ENCODE measurements at places on chromosomes 6 and 20. TPM values are rescaled to one million over a fixed set of nuclear protein-coding genes. Genes with fewer than 3 reads are reported as not detected.

- DNase-seq = peak; percentile 58
These were observed 8.3 kb upstream of the MMP9 start for GRCh38 chr20:46000262-46000996.

GRCh38 chr20:17694767-17695166 is 5.0 kb upstream of the BANF2 start:
- DNase-seq = peak; percentile 9

DNA sequence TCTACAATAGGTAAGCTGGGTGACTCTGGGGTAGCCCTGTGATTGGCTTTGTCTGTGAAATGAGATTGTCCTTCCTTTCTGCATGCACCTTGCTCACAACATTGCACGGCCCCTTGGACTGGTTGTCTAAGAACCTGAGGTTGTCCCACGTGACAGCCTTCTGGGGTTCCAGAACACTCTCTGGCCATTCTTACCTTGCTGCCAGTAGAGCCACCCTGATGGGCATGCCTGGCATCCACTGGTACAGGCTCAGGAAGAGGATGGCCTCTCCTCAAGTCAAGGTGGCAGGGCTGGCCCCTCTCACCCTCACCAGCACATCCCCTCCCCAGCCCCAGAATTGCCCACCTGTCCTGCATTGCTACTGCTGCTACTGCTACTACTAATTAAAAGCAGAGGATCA is 335.0 kb downstream of the PACRG start:
- no peak for DNase-seq

OR2B6 gene
- total RNA-seq = not detected

TRAPPC3L gene
- not detected for total RNA-seq

- no peak for DNase-seq
These were observed 47.9 kb downstream of the FOXO3 start for GRCh38 chr6:108608453-108609275.

- no peak for DNase-seq
These were observed 341.5 kb downstream of the TFAP2A start for GRCh38 chr6:10073341-10073740.

- no peak for DNase-seq
These were observed 151.7 kb downstream of the FRK start for GRCh38 chr6:115908906-115909559.

SMPDL3A gene
- 9.5 TPM for total RNA-seq

- no peak for DNase-seq
These were observed 374.1 kb upstream of the MANEA start for GRCh38 chr6:95203153-95203754.

DNA sequence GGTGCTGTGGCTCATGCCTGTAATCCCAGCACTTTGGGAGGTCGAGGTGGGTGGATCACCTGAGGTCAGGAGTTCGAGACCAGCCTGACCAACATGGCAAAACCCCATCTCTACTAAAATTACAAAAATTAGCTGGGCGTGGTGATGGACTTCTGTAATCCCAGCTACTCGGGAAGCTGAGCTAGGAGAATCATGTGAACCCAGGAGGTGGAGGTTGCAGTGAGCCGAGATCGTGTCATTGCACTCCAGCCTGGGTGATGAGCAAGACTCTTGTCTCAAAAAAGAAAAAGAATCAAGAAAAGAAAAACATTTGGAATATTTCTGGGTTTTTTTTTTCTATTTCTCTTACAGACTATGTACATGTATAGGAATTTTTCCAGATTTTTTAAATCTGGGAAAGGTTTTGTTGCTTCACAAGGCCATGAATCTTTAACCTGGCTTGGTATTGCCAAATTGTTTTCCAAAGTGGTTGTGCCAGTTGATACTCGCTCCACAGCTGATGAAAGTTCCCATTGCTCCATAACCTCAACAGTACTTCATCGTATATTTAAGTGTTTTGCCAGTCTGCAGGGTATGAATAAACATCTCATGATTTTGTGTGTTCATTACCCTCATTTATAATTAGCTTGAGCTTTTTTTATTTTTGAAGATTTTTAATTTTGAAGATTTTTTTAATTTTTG is 33.5 kb downstream of the RNF217 start:
- no peak for DNase-seq

- DNase-seq = no peak
These were observed 169.5 kb upstream of the CENPW start for GRCh38 chr6:126170433-126170832.

DNA sequence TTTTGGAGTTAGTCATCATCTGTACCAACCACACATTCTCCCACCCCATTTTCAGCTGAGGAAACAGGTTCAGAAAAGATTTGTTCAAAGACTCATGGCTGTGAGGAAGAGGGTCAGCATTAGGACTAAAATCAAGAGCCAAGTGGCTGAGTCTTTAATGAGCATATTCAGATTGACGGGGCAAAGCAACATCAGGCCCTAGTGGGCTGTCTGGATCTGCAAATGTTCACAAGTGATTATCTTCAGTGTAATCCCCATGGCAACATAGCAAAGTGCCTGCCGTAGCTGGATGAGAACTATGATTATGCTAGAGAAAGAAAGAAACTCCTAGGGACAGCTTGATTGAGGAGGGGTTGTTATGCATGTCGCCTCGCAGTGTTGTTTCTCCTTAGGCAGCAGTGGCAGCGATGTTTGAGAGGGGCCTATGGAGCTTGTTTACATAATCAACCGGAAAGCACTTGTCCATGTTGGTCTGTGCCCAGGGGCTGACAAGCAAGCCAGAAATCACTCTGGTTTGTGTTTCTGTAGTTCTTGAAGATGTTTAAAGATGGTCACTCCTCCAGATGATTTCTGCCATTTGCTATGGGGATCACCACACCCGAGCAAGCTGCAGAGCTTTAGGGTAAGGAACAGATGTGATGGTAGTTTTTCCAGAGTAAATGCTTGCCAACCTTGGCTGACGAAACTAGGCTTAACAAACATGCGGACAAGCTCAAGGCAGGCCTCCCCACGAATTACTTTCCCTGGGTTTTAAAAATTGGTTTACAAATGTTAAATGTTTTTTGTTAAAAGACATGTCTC is 124.3 kb upstream of the MLIP start:
- DNase-seq = no peak

NKAPL gene
- total RNA-seq = 7.5 TPM

- DNase-seq = no peak
These were observed 71.4 kb downstream of the ALDH5A1 start for GRCh38 chr6:24566020-24566767.

DNA sequence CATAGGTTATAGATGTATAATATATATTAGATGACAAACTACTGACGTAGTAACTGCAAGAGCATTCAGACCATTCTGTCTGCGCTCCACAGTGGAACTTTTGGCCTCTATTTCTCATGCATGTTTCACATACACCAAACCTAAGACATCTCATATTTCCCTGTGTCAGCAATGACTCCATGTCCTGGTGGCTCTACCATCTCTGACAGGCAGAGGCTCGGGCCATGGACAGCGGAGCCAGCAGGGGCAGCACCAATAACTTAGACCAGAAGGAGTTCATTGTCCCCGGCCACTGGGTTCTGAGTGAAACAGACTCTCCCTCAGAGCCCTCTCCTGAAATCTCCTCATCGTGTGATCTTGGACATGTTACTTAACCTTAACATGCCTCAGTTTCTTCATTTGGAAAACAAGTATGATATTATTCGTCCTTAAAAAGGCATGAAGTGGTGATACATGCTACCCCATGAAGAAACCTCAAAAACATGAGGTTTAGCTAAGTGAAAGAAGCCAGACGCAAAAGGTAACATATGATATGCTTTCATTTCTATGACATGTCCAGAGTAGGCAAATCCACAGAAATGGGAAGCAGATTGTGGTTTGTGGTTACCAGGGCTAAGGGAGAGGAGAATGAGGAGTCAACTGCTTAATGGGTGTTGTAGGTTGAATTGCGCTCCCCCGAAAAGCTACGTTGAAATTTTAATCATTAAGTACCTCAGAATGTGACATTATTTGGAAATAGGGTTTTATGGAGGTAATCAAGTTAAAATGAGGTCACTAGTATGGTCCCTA is 564.0 kb upstream of the JARID2 start:
- DNase-seq = no peak

DNMT3B gene
- total RNA-seq = 0.36 TPM

NOX3 gene
- total RNA-seq = not detected

DNA sequence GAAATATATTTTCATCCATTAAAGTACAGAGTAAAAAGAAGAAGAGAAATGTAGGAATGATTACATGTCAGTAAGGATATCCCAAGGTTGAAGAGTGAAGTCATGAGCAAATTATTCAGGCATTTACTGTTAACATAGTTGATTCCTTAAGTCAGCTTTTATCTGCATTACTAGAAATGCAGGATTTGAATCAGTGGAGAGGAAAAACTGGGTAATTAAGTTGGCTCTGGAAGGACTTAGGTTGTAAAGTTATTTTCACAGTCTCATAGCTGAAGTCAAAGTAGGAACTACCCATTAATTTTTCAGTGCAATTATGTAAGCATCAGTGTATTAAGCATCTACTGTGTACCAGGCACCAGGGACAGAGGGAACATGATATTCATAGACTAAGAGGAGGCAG is 7.8 kb downstream of the NAA20 start:
- no peak for DNase-seq

MUC21 gene
- not detected for total RNA-seq

DNA sequence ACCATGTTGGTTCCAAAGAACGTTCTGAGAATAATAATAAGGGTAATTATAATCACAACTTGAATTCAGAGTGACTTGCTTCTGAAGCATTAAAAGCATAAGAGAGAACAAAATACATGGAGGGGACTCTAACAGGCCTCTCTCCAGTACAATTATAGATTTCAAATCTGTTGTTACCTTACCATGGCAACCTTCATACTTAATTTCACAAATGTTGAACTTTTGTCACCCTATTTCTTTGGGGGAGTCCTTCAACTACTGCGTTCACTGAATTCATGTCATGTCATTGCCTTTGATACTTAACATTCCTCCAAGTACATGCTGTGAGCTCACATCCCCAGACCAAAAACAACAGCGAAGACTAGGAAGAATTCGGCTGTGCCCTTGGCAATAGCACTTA is 104.0 kb downstream of the MKKS start:
- DNase-seq = no peak

HLA-DRB5 gene
- 2.1 TPM for total RNA-seq

GRCh38 chr6:32488083-32488482 is 42.0 kb downstream of the HLA-DRB5 start:
- no peak for DNase-seq

DNA sequence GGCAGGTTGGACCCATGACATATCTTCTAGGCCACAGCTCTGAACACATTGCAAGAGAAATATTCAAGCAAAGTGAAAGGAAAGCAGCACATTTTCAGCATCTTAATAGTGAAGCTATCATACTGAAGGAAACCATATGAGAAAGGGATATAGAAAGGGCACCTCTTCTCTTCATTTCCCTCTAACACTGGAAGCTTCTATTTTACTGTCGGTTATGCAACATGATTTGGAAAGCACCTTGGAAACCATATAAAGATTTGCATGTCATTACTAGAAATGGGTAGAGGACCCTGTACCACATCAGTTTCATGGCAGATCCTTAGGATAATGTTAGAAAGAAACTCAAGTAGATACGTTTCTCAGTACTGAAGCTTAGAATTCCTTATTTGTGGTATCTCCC is 70.5 kb upstream of the HMGN3 start:
- no peak for DNase-seq

DNA sequence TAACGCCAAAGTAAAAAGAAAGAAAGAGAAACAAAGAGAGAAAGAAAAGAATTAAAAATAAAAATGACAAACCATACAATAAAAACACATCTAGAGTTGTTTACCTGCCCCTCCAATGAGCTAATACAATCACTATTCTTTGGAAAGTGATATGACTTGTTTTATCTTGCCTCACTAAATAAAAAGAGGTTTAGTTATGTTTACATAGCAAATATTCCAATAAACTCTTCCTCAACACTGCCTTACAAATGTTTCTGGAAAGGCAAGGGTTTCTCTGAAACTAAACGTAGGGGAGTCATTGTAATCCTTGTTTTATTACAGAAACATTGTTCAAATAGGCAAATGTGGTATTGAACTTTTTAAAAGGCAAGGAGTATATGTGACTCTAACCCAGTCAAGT is 396.2 kb downstream of the EPM2A start:
- no peak for DNase-seq

TCF21 gene
- total RNA-seq = 24.4 TPM

DNA sequence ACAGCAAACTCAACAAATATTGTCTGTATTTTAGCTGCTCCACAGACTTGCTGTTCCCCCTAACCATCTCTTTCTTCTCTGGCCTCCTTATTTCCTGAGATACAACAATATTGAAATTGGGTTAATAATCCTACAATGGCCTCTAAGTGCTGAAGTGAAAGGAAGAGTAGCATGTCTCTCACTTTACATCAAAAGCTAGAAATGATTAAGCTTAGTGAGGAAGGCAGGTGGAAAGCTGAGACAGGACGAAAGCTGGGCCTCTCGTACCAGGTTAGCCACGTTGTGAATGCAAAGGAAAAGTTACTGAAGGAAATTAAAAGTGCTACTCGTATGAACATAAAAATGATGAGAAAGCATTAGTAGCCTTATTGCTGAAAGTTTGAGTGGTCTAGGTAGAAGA is 63.8 kb downstream of the ELOVL5 start:
- DNase-seq = no peak

DNA sequence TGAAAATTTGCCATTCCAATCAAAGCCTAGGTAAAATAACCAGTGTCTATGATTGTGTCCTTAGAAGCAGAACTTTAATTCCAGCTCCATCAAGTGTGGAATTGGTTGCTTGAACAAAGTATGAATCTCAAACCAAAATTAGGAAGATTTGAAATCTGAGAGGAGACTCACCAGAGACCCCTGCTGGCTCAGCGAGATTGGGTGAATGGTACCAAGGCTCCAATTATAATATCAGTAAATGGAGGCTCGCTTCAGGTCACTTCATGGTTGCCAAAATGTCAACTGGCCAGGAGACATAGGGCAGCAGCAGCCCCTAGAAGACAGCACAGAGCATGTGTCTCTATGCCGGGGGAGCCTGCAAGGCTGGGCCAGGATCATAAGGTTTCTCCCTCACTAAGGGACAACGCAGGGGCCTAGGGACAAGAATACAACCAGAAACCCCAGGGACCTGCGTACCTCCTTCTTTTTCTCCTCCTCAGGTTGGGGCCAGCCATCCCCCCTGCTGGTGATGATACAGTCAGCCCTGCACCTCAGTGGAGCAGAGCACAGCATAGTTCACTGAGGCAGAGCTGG is 14.0 kb downstream of the RBL1 start:
- DNase-seq = no peak

SLC22A23 gene
- total RNA-seq = 16.9 TPM

DNA sequence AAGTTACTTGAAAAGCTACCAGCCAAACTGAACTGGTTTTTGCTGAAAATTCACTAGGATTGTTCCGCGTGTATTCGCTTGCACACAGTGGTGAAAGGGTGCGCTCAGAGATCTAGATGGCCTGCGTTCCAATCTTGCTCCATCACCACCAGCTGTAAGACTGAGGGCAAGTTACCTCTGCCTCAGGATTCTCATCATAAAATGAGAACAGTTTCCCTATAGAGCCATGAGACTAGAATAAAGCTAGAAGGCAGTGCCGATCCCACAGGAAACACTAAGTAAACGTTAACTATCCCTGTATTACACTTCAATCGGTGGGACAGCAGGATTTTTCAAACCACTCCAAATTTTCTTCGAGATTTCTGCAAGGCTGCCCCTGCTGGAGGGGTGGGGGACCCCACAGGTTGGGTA is 838 bp downstream of the AHCY start:
- DNase-seq = no peak

- no peak for DNase-seq
These were observed 213.8 kb downstream of the ERMARD start for GRCh38 chr6:169965239-169965638.

SLPI gene
- 56.9 TPM for total RNA-seq

LIN28B gene
- not detected for total RNA-seq

CRISP3 gene
- total RNA-seq = not detected

- DNase-seq = no peak
These were observed 5.9 kb downstream of the PXDC1 start for GRCh38 chr6:3745566-3746118.

Measured in sigmoid colon (tissue), 7 donors.